ELR (cell line): ENCODE measurements at places on chromosomes 5 and 9.

GRCh38 chr9:35736201-35736633, 3.8 kb downstream of the CREB3 start:
- peak; percentile 86 for DNase-seq

DNA sequence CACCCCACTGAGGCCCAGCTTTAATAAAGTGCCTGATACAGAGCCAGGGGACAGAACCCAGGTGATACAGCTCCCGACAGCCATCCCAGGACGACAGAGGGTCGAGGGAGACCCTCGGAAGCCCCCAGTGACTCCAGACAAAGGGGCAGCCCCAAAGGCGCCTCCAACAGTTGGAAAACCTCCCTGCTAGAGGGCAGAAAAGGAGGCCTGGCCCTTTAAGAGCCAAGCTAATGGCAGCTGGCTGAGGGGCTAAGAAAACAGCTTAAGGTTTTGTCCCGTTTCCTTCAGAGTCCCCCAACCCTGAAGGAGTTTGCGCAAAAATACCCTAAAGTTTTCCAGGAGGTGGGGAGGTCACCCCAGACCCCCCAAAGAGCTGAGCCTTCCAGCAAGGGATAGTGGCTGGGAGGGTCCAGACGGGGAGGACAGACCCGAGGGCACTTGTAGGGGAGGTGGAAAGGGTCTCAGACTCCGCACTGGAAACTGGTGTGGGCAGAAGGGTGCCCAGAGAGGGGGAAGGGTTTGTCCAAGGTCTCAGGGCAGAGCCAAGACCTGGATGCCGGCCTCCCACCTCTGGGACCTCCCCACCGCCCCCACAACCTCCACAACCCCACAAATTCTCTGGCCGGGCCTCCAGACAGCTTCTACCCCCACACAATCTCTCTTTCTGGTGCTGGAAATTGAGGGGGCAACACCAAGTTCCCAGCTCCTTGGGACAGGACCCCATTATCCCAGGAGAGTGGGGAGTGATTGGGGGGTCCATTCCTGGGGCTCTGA, 8.2 kb upstream of the AK1 start:
- DNase-seq, result no peak

DNA sequence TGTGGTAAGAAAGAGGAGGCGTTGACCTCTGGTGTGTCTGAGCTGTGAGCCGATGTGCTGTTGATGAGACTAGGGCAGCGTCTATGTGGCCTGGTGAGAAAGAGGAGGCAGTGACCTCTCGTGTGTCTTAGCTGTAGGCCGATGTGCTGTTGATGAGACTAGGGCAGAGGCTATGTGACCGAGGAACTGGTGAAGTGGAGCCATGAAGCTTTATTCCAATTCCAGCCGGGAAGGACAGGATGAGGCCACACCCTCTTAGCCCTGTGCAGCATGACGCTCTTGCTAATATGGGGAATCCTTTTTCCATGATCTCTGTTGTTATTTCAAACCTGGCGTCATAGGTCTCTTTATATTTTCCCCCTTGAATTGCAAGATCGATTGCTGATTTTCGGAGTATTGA, 172.4 kb downstream of the GOLPH3 start:
- DNase-seq, result no peak

- no peak for DNase-seq
Observed at GRCh38 chr5:135833961-135834638, 363 bp upstream of the SLC25A48 start.

DNA sequence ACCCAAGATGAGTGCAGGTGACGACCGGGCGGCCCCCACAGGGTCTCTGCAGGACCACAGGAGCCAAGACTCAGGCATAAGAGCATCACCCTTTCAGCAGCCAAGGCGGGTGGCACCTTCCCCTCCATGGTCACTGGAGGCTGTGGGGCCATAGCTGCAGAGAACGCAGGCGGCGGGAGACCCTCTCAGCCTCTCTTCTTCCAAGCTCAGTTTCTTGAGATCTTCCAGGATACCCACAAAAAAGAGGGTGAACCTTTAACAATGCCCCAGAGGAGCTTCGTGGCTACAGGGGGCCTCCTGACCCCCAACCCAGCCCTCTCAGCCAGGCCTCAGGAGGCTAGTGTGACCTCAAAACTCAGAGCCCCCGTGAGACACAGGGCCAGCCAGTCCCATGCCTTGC, 5.8 kb upstream of the TBC1D9B start:
- DNase-seq, result no peak
